ENCODE measurements at places on chromosomes 16 and 17. TPM values are rescaled to one million over a fixed set of nuclear protein-coding genes. Genes with fewer than 3 reads are reported as not detected.

The TBC1D26 gene
- 1.2 TPM for total RNA-seq

The CCNF gene
- 6.6 TPM for total RNA-seq

The HEATR9 gene
- not detected for total RNA-seq

The CRHR1 gene
- 37.6 TPM for total RNA-seq

The KCNH4 gene
- 0.74 TPM for total RNA-seq

The EFCAB5 gene
- 2.7 TPM for total RNA-seq

The EME2 gene
- 4.9 TPM for total RNA-seq

The SLFN5 gene
- total RNA-seq: 2.7 TPM

The KRTAP1-1 gene
- not detected for total RNA-seq

The MYH11 gene
- total RNA-seq: 0.98 TPM

The GRAP gene
- total RNA-seq: 4.9 TPM

The KRT36 gene
- total RNA-seq: not detected
